ENCODE measurements at places on chromosomes 6 and 20. TPM values are rescaled to one million over a fixed set of nuclear protein-coding genes. Genes with fewer than 3 reads are reported as not detected.

NKAIN2 gene
- not detected for total RNA-seq

DNA sequence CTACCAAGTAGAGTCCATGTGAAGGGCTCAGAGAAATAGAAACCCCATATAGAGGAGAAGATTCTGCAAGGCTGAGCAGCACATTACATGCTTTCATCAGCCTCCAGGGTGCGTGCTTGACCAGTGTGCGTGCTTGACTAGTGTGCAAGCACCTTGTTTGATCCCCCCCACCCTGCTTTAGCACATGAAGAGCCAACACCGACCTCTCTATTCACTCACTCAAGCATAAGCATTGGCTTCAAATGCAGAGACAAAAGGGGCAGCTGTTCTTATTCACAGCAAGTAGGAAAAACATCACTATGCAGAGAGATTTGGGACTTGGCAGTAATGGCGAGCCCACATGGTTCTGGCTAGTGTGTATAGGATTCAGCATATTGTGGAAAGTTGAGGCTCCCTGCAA, 278.7 kb upstream of the RNF217 start:
- DNase-seq, result no peak

GRCh38 chr6:33797626-33798342, 6.0 kb downstream of the MLN start:
- DNase-seq, result no peak

DNA sequence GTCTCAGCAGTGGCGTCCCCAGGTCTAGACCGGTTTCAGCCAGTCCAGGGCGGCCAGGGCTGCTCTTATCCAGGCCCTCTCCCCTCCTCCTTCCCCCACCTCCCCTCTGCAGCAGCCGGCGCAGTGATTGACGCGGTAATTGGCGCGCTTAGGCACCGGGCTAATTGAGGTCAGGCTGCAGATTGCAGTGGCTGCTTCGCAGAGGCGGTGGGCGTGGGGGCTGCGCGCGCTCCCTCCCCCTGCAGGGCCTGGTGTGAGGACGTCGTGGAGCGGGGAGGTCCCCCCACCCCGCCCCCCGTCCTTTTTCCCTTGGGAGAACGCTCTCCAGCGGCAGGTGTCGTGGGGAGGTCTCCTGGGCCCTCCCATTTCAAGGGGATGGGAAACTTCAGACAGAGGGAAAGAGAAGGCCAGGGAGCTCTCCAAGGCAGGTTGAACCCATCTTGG, 70.4 kb upstream of the BLCAP start:
- no peak for DNase-seq

GRCh38 chr6:133503336-133503729, 262.2 kb downstream of the EYA4 start:
- DNase-seq, result no peak

DNA sequence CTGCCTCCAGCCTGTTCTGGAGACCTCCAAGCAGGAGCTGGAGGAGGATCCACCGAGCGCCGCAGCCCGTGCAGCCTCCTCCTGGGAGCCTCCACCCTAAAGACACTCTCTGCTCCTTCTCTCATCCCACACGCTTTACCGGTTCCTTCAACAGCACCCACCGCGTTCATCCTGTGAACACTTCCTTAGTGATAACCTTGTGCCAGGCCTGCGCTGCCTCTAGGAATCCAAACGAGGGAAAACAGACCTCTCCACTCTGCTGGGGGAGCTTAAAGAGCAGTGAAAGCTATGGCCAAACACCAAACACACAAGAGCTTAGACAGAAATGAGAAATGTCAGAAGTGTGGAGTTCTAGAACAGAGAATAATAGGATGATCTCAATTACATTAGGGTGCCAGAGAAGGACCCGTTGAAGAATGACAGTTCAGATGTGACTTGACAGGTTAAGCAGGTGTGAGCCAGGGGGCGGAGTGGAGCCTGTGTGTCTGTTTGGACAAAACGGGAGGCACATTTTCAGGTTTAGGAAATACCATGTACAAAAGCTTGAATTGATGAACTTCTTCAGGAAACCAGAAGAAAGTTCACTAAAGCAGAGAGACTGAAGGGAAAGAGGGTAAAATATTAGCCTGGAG, 28.5 kb upstream of the HLA-DRB5 start:
- DNase-seq, result no peak
